AG08395 (cell line): ENCODE measurements at places on chromosomes 4 and X.

- no peak for DNase-seq
Measured at GRCh38 chr4:29005838-29006237, 1714.3 kb upstream of the PCDH7 start.

- no peak for DNase-seq
Measured at GRCh38 chr4:98482847-98483806, 175.3 kb downstream of the TSPAN5 start.

- DNase-seq: no peak
Measured at GRCh38 chrX:97446298-97446882, 562.7 kb downstream of the RPA4 start.

DNA sequence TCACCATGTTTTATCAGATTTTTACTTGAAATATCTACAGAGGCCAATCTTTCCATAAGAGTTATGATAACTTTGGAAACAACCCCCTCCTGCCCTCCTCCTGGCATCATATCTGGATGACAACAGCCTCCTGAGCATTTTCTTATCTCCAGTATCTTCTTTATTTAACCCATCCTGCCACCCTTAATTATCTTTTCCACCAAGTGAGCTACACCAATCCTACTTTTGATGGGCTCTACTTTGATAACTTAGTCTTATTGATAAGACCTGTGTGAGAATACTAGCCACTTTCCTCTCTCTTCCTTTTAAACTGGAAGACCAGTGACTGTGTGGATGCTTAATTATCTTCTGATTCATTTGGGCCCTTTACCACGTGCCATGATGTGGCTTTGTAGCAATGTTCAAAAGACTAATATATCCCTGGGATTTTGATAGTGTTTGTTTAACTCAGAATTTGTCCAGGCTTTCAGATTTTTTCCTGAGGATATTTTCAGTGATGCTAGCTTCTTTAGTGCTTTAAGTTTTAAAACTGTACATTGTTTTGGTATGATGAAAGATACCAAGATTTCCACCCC is 330.1 kb upstream of the GIMD1 start:
- DNase-seq: no peak

GRCh38 chr4:155712846-155713245 is 46.0 kb upstream of the GUCY1B1 start:
- DNase-seq: no peak

GRCh38 chrX:75337525-75337924 is 63.6 kb downstream of the UPRT start:
- DNase-seq: no peak

DNA sequence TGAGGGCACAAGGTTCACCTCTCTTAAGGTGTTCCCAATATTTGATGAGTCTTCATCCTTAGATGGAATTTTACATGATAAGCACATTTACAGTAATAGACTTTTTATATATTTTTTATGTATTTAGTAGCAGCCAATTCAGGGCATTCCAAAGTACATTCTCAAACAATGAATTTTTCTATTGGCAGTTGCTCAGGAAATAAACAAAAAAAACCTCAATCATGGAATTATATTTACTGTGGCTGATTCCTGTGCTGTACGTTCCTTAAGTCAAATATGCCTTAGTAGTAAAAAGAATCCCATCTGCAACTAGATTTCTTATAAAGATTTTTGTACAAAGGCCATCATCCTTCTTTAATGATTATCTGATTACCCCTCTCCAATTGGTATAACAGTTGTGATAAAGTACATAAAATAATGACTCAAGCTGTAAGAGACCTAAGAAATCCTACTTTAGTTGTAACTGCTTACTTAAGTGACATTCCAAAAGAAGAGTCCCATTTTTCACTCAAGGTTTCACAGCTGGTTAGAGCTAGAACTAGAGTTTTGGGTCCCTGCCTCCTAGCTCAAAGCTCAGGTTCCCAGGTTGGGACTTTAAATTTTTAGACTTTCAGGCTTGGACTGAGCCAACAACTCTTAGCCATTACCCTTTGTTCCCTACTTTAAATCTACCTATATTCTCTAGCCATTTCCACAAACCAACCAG is 152.7 kb downstream of the FHIP1A start:
- no peak for DNase-seq

GRCh38 chrX:103417370-103417769 is 41.0 kb downstream of the BEX3 start:
- DNase-seq: no peak

DNA sequence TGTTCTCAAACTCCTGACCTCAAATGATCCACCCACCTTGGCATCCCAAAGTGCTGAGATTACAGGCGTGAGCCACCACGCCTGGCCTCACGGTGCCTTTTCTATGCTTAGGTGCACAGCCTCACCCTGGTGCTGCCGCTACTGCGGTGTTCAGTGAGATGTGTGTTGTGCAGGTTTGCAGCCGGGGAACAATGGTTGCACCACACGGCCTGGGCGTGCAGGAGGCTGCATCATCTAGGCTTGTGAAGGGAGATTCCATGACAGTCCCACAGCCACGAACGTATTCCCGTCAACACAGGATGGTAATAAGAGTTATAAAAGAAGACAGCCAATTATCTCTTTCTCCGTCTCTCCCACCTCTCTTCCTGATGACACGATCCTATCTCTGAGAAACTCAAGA is 22.0 kb downstream of the CPLX1 start:
- no peak for DNase-seq

DNA sequence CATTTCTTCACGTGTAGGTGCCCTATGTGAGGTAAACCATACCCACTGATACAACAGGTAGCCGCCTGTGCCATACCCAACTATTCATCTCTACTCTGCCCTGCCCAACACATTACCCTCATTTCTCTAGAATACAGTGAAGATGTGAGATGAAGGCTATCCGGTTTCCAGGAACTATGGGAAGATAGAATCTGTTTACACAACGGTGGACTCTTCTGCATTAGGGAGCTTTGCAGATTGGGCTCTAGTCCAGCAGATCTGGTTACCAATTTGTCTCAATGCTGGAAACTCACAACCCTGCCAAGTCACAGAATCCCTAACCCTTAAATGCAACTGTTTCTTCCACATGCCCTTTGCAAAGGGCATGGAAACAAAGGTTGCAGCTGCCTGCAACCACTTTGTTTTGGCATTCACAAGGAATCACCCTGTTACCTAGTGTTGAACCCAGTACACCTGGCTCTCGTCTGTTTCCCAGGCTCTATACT is 6.4 kb upstream of the SLAIN2 start:
- DNase-seq: no peak

DNA sequence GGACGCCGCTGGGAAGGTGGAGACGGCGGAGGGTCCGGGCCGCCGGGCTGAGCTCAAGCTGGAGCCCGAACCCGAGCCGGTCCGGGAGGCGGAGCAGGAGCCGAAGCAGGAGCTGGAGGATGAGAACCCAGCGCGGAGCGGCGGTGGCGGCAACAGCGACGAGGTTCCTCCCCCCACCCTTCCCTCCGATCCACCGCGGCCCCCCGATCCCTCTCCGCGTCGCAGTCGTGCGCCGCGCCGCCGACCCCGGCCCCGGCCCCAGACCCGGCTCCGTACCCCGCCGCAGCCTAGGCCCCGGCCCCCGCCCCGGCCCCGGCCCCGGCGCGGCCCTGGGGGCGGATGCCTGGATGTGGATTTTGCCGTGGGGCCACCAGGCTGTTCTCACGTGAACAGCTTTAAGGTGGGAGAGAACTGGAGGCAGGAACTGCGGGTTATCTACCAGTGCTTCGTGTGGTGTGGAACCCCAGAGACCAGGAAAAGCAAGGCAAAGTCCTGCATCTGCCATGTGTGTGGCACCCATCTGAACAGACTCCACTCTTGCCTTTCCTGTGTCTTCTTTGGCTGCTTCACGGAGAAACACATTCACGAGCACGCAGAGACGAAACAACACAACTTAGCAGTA is 483 bp downstream of the USP27X start:
- DNase-seq: no peak

GRCh38 chr4:138521809-138522208 is 279.7 kb upstream of the SLC7A11 start:
- no peak for DNase-seq

GRCh38 chr4:17072483-17072882 is 174.0 kb upstream of the LDB2 start:
- no peak for DNase-seq

DNA sequence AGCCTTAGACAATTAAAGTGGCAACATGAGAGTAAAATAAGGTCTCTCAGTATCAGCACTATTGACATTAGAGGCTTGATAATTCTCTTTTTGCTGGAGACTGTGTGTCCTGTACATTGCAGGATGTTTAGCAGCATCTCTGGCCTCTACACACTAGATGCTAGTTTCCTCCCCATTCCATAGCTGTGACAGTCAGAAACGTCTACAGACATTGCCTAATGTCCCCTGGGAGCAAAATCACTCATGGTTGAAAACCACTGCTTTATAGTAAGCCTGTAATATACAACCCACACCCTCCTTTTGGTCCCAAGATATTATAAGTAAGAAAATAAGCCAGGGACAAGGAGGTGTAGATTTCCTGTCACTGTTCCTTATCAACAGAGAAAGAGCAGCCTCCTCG is 166.0 kb downstream of the FRMPD4 start:
- peak; percentile 30 for DNase-seq

- DNase-seq: no peak
Measured at GRCh38 chr4:107837317-107837716, 12.6 kb downstream of the SGMS2 start.

DNA sequence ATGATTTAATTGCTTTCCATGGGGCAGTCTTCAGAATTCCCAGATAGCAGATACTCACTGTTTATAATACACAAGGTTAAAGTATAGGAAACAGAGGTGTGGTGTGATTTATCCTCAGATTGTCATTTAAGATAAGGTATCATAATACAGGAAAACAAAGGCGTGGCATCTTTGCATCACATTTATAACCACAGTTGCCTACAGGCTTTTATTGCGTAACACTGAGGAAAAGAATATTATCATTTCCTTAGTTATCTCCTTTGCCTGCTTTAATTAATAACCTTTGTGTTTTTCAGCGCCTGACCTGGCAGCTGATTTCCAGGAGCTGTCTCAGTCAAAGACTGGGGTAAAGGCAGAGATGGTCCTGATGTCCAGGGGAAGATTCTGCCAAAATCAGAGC is 68.8 kb downstream of the SSX7 start:
- no peak for DNase-seq

DNA sequence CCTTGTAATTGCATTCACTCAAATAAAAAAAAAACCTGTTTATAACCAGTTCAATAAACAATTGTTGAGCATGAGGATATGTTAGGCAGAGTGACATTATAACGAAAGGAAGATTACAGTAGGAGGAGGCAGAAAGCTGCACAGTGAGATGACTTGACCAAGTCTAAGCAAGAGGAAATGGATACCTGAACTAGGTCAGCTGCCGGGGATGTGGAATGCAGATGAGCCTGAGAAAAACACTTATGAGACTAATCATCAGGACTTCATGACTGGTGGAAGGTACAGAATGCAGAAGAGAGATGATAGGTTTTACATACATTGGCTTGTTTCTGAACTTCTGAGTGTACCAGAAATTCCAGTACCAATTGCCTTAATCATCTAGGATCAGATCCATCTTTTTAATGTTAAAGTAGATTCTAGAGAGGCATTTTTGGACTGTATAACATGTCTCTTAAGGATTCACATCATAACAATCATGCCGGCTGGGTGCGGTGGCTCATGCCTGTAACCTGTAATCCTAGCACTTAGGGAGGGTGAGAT is 208.1 kb upstream of the PPP3CA start:
- no peak for DNase-seq

DNA sequence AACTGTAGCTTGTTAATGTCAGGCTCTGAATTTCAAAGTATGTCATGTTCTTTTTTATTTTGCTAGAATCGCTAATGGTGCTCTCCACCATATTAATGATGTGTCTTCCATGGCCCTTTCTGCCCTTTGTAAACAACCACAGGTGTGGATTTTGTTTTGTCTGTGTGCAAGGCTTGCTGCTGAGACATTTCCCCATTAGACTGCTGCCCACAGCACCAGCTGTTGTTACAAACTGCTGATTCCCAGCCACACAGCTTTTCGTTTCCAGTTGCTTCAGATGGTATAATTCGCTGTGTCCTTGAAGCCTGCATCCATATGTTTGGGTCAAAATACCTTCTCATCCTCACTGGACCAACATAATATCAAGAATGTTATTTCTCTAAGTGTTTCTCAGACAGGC is 32.8 kb downstream of the KCNIP4 start:
- no peak for DNase-seq

- no peak for DNase-seq
Measured at GRCh38 chr4:185931986-185932385, 120.0 kb upstream of the SORBS2 start.

DNA sequence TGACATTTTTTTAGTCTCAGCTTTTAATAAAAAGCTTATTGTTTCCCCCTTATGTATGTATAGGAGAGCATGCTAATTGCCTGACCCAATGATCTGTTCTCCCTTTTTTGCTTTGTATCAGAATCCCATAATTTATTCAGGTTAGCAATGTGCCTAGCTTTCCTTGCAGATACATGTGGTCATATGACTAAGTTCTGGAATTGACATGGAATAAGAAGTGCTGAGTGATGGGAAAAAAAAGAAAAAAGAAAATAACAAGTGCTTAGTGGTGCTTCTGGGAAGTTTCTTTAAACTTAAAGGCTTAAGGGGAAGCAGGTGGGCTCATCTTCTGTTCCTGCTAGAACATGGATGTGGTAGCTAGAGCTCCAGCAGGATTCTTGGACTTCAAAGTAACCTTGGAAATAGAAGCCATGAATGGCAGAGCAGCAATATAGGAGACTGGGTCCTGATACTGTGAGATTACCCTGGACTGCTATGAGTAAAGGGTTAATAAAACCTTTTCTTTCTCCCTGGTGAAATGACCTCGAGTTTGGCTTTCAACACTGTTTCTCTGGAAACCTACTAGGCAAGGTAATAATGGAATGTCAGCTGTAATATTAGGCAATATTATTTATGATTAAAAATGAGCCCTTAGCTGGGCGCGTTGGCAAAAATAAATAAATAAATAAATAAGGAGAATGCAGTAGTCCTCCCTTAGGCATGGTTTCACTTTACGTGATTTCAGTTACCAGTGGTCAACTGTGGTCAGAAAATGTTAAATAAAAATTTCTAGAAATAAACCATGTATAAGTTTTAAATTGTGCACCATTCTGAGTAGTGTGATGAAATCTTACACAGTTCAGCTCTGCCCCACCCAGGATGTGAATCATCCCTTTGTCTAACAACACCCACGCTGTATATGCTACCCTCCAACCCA is 16.7 kb upstream of the RBM41 start:
- DNase-seq: no peak

- DNase-seq: peak; percentile 39
Measured at GRCh38 chrX:71515038-71515396, 17.9 kb upstream of the OGT start.
